ENCODE measurements at places on chromosomes 2 and 18. TPM values are rescaled to one million over a fixed set of nuclear protein-coding genes. Genes with fewer than 3 reads are reported as not detected.

- no peak overlapping the region for H3K27ac ChIP-seq
- no peaks in the 10 kb centered on the region for H3K36me3 ChIP-seq
- no peak overlapping the region for H3K4me3 ChIP-seq
- H3K27me3 ChIP-seq = no peaks in the 10 kb centered on the region
Measured at GRCh38 chr2:2192091-2192955, 138.8 kb downstream of the MYT1L start.

DNA sequence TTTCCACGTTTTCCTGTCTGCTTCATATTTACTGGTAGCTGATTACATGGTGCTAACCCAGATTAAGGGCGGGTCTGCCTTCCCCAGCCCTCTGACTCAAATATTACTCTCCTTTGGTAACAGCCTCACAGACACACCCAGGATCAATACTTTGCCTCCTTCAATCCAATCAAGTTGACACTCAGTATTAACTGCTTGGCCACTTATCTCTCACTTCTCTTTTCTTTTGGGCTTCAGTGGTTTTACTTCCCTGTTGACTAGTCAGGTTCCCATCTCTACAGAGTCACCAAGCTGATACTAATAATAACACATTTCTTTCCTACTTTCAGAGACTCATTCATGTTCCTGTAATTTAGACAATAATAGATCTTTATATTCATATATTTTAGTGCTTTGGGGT, 302.2 kb upstream of the MAP2 start:
- H3K4me1 ChIP-seq = no peaks in the 10 kb centered on the region
- no peak for DNase-seq
- no peak overlapping the region for H3K4me3 ChIP-seq
- peaks cover 3% of the 10 kb centered on the region for H3K27me3 ChIP-seq
- no peaks in the 10 kb centered on the region for H3K36me3 ChIP-seq

- H3K27me3 ChIP-seq = no peaks in the 10 kb centered on the region
- DNase-seq = no peak
- peaks cover 8% of the 10 kb centered on the region for H3K4me1 ChIP-seq
- H3K36me3 ChIP-seq = no peaks in the 10 kb centered on the region
- peak overlapping the region; percentile 36 for H3K27ac ChIP-seq
- H3K4me3 ChIP-seq = no peak overlapping the region
Measured at GRCh38 chr18:42229211-42230210, 274.5 kb downstream of the PIK3C3 start.

GRCh38 chr2:181554061-181554830, 97.1 kb downstream of the ITGA4 start:
- DNase-seq = no peak
- peaks cover 6% of the 10 kb centered on the region for H3K4me1 ChIP-seq
- H3K27ac ChIP-seq = no peak overlapping the region
- no peaks in the 10 kb centered on the region for H3K27me3 ChIP-seq

GRCh38 chr18:77822632-77823031, 573.0 kb downstream of the GALR1 start:
- no peak overlapping the region for H3K27ac ChIP-seq
- peaks cover 4% of the 10 kb centered on the region for H3K36me3 ChIP-seq
- H3K27me3 ChIP-seq = peaks cover 32% of the 10 kb centered on the region
- peak; percentile 51 for DNase-seq
- H3K4me1 ChIP-seq = peaks cover 44% of the 10 kb centered on the region

DNA sequence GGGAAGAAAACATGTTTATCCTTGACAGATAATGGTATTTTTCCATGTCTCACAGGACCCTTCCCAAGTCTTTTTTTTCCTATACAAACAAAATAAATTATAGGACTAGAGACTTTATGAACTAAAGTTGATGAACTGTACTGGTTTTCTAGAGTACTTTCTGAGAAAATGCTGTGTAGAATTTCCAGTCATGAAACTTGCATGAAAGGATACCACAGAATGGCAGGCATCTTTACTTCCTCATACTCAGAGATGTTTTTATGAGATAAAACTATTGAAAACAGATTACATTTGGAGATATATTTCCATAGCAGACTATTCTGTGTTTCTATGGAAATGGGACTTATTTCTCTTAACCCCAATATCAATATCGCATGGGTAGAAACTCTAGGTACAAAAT, 403.5 kb downstream of the PARD3B start:
- no peak for DNase-seq
- H3K36me3 ChIP-seq = peaks cover 13% of the 10 kb centered on the region
- H3K27ac ChIP-seq = no peak overlapping the region
- no peak overlapping the region for H3K4me3 ChIP-seq

Gene EEF1B2
- total RNA-seq = 614 TPM

Gene TMEM37
- total RNA-seq = 5.3 TPM

Gene SP140L
- 1.8 TPM for total RNA-seq

Gene ANKRD62
- not detected for total RNA-seq

Gene UCN
- total RNA-seq = 1.6 TPM
